GM23338 (cell line): ENCODE measurements at places on chromosomes 2 and 18.

- no peak overlapping the region for H3K27ac ChIP-seq
- no peak overlapping the region for H3K4me3 ChIP-seq
- DNase-seq = no peak
- H3K27me3 ChIP-seq = no peaks in the 10 kb centered on the region
Observed at GRCh38 chr2:117958186-117958585, 55.7 kb downstream of the CCDC93 start.

- H3K27ac ChIP-seq = no peak overlapping the region
- no peak overlapping the region for H3K4me3 ChIP-seq
- no peaks in the 10 kb centered on the region for H3K4me1 ChIP-seq
- no peak for DNase-seq
Observed at GRCh38 chr2:105660489-105660888, 84.2 kb upstream of the NCK2 start.

- no peak for DNase-seq
- H3K27me3 ChIP-seq = no peaks in the 10 kb centered on the region
- H3K4me1 ChIP-seq = no peaks in the 10 kb centered on the region
- H3K36me3 ChIP-seq = no peaks in the 10 kb centered on the region
Observed at GRCh38 chr18:53165770-53166169, 825.8 kb downstream of the DCC start.

DNA sequence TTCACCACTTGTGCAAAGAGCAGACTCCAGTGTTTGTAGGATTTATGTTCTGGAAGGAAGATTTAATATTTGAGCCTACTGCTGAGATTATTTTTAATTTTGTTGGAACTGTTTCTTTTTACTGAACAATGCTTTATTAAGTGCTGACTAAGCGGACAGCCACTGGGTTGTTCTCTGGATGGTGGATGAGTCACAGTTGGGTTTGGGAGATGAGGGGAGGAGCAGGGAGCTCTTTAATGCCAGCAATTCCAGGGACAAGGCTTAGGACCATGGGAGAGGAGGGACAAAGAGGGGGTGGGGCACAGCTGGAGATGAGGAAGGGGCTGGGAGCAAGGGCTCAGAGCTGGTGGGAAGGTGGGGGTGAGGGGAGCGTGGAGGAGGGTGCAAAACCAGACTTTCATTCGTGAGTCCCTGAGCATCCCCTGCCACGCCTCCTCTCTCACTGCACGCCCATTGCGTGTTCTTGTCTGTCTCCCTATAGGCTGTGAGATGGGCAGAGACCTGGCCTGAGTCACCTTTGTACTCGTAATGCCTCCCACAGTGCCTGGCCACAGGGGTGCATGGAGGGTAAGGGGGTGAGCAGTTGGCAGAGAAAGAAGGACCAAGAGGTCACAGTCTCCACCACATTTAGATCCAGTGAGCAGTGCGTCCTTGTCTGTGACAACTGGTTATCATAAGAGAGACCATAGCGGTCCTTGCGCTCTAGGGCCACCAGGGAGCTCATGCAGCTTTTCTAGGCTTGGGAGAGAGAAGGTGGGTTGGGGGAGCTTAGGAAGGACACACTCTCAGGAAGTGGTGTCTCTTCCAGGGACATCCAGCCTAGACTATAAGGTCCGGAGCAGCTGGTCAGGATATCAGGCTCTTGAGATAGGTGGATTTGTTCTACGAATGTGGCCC is 18.4 kb downstream of the SLC4A3 start:
- peaks cover 4% of the 10 kb centered on the region; the same call in 1 of the 2 replicates for H3K27me3 ChIP-seq
- H3K4me1 ChIP-seq = peaks cover 13% of the 10 kb centered on the region; the same call in 1 of the 2 replicates
- H3K4me3 ChIP-seq = no peak overlapping the region
- H3K27ac ChIP-seq = no peak overlapping the region

DNA sequence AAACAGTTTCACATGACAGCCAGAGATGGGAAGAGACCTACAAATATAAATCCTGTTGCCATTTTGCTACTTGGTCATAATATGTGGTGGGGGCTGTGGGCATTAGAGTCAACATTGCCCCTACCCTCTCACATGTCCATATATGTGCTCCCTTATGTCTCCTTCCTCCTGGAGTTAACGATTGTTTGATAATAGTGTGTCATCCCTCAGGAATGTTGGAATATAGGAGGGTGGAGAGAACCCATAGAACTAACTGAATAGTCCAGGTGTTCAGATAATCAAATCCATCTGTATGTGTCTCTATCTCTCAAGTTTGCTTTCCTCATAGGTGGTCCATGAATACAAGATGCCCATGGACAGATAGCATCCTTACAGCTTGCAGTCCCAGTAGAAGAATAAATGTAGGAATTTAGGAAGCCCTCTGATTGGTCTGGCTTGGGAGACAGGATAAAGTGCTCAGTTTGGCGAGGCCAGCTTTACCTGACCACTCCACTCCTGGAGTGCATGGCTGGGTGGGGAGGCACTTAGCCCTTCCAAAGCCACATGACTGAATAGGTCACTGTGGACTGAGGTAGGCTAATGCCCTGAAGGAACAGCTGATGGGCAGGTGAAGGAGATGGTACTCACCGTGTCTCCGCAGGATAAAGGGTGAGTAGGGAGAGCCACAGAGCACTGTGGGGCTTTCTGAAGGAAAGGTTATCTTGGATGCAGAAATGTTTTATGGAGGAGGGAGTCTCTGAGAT is 166.9 kb downstream of the CDCA7 start:
- no peaks in the 10 kb centered on the region for H3K27me3 ChIP-seq
- H3K27ac ChIP-seq = no peak overlapping the region
- DNase-seq = no peak
- H3K36me3 ChIP-seq = no peaks in the 10 kb centered on the region
- H3K4me3 ChIP-seq = no peak overlapping the region

GRCh38 chr2:136798766-136799165 is 33.4 kb downstream of the THSD7B start:
- H3K4me1 ChIP-seq = no peaks in the 10 kb centered on the region
- H3K27ac ChIP-seq = no peak overlapping the region
- no peak overlapping the region for H3K4me3 ChIP-seq

GRCh38 chr2:207845202-207845864 is 75.6 kb upstream of the FZD5 start:
- peaks cover 14% of the 10 kb centered on the region; the same call in 1 of the 2 replicates for H3K4me1 ChIP-seq
- no peaks in the 10 kb centered on the region for H3K27me3 ChIP-seq
- H3K36me3 ChIP-seq = no peaks in the 10 kb centered on the region
- H3K4me3 ChIP-seq = no peak overlapping the region
- H3K27ac ChIP-seq = 0 out of 2 replicates have a peak overlapping the region, but pooled peaks have one; percentile 18

- no peaks in the 10 kb centered on the region for H3K36me3 ChIP-seq
- H3K27ac ChIP-seq = no peak overlapping the region
- H3K27me3 ChIP-seq = no peaks in the 10 kb centered on the region
- no peaks in the 10 kb centered on the region for H3K4me1 ChIP-seq
- no peak for DNase-seq
Observed at GRCh38 chr18:73235921-73236320, 368.1 kb upstream of the NETO1 start.

DNA sequence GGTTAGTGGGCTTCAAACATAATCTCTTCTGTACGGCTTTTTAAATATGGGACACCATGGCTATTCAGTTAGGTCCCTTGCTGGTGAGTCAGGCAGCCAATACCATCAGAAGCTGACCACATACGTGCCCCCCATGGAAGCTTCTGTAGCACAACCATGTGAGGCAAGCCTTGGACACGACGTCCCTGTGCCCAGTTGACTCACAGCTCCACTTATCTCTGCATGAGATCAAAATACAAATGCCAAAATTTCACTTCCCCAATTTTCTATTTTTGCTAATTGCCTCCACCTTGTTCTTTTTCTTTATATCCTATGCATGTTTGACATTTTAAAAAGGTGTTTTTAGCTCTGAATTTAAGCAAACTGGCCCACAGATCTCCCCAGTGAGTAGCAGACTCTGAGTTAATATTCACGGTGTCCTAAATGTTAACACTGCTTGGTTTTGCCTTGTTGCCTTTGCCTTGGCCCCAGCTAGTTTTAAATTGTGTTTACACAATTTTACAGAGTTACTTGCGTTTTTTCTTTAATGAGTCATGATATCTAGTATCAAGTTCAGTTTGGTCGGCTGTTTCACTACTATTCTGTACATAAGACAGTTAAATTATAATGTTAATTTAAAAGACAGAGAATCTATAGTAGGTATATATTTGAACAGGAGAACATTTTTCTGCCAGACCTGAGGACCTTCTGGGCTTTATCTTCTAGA is 77.5 kb downstream of the CDCA7 start:
- H3K27ac ChIP-seq = no peak overlapping the region
- H3K4me3 ChIP-seq = no peak overlapping the region
- DNase-seq = no peak
- H3K27me3 ChIP-seq = no peaks in the 10 kb centered on the region
- no peaks in the 10 kb centered on the region for H3K36me3 ChIP-seq

GRCh38 chr2:157439824-157440186 is 4.1 kb downstream of the CYTIP start:
- H3K27ac ChIP-seq = no peak overlapping the region
- H3K4me1 ChIP-seq = no peaks in the 10 kb centered on the region
- no peaks in the 10 kb centered on the region for H3K27me3 ChIP-seq
- H3K36me3 ChIP-seq = no peaks in the 10 kb centered on the region
- no peak overlapping the region for H3K4me3 ChIP-seq

GRCh38 chr2:45068571-45069140 is 59.4 kb upstream of the SIX2 start:
- no peak overlapping the region for H3K4me3 ChIP-seq
- peaks cover 11% of the 10 kb centered on the region for H3K4me1 ChIP-seq
- no peak for DNase-seq
- no peaks in the 10 kb centered on the region for H3K36me3 ChIP-seq
- no peak overlapping the region for H3K27ac ChIP-seq
- no peaks in the 10 kb centered on the region for H3K27me3 ChIP-seq

DNA sequence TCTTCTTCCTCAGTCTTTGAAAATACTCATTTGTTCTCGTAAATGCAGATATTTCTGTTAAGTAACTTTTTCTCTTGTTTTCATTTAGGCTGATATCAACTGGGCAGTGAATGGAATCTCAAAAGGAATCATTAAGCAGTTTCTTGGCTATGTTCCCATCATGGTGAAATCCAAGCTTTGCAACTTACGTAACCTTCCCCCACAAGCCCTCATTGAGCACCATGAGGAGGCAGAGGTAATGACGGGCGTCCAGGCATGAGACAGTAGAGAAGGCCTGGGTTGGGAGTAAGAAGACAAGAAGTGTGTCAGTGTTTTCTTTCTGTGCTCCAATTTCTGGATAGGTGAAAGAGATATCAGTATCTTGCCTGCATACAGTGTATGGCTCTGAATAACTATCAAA is 5.1 kb downstream of the POLR1B start:
- H3K27ac ChIP-seq = no peak overlapping the region
- H3K4me3 ChIP-seq = no peak overlapping the region
- 0 out of 2 replicates have a peak, but pooled peaks cover 9% of the 10 kb centered on the region for H3K4me1 ChIP-seq
- no peak for DNase-seq
- H3K36me3 ChIP-seq = peaks cover 55% of the 10 kb centered on the region

DNA sequence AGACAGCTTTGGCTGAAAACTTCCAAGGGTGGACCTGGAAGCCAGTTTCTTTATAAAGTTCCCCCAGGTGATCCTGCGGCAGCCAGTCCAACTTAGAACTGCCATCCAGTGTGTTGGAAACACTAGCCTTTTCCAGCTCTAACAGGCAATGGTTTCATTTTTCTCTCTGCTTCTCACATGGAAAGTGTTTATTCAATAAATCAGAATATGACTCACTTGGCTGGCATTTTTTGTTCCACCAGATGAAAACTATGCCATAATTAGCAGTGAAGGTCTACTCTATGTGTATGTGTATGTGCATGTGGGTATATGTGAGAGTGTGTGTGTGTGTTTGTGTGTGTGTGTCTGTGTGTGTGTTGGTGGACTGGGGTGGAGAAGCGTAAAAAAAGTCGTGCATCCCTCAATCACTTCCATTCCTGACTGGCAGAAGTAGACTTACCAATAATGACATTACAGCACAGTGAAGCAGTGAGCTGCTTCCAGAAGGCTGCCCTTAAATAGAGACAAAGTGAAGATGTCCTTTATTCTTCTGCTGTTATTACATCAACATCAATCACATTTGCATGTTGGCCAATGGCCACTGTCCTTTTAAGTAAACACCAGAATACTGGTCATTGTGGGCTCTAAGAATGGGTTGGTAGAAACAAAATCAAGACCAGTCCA is 90.9 kb upstream of the SETBP1 start:
- H3K4me1 ChIP-seq = no peaks in the 10 kb centered on the region
- H3K36me3 ChIP-seq = no peaks in the 10 kb centered on the region
- no peak overlapping the region for H3K27ac ChIP-seq
- DNase-seq = no peak
- no peaks in the 10 kb centered on the region for H3K27me3 ChIP-seq

DNA sequence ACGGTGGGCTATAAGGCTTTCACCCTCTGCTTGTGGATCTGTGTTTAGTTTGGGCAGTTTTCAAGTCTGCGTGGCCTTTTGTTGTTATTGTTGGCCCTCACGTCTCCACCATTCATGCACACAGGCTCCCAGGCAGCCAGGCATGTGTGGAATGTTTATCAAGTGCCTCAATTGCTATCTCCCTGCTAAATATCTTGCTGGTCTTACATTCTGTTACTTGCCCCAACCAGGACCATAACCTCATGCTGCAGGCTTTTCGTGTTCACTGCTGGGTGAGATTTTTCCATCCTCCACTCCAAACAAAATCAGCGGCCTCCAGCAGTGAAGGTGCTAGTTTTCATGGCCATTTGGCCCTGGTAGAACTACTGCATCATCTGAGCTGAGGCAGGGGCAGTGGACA is 63.0 kb upstream of the DSC1 start:
- H3K27me3 ChIP-seq = no peaks in the 10 kb centered on the region
- DNase-seq = peak; percentile 64
- H3K4me1 ChIP-seq = peaks cover 11% of the 10 kb centered on the region; the same call in 1 of the 2 replicates
- no peak overlapping the region for H3K4me3 ChIP-seq
- H3K36me3 ChIP-seq = no peaks in the 10 kb centered on the region

- H3K4me1 ChIP-seq = peaks cover 40% of the 10 kb centered on the region
- DNase-seq = no peak
- H3K27ac ChIP-seq = peak overlapping the region; percentile 83; the same call in 1 of the 2 replicates
- H3K4me3 ChIP-seq = no peak overlapping the region
Observed at GRCh38 chr2:138275292-138275690, 226.3 kb upstream of the SPOPL start.

DNA sequence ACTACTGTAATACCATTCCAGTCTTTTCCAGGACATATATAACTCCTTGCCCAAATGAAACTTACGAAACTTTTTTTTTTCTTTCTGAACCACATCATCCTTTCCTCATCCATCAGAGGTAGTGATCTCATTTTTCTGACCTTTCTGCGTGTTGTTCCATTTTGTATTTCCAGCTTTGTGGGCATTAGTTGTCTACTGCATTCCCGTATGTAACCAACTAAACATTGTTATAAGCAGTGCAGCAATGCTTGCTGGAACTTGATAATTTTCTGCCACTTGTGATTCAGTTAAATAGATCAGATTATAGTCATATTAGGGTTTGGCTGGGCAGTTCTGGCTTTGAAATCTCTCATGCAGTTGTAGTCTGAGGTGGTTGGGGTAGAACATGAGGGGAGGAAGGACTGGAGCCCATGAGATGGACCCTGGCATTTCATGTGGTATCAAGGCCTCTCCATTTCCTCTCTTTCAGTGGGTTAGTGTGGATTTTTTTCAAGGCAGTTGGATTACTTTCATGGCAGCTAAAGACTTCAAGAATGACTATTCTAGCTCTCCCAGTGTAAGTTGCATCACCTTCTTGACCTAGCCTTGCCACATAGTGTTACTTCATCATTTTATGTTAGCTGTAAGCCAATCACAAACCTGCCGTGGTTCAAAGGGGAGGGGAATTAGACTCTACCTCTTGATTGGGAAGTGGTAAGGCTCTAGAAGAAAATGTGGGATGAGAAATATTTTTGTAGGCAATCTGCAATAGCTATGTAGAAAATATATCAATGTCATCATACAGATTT is 80.5 kb downstream of the EHBP1 start:
- H3K4me1 ChIP-seq = no peaks in the 10 kb centered on the region
- no peak overlapping the region for H3K4me3 ChIP-seq
- no peaks in the 10 kb centered on the region for H3K27me3 ChIP-seq
- H3K27ac ChIP-seq = no peak overlapping the region
